ENCODE measurements at places on chromosomes 13 and 19. TPM values are rescaled to one million over a fixed set of nuclear protein-coding genes. Genes with fewer than 3 reads are reported as not detected.

The SACS gene
- total RNA-seq = 6.7 TPM

The KCNC3 gene
- 0.48 TPM for total RNA-seq

The IGFLR1 gene
- 2.4 TPM for total RNA-seq

The SMIM44 gene
- not detected for total RNA-seq

The MISP3 gene
- total RNA-seq = 3.4 TPM

The FBXO27 gene
- 41.9 TPM for total RNA-seq

The NOVA2 gene
- total RNA-seq = 0.40 TPM

The AMER2 gene
- not detected for total RNA-seq

The PLPPR3 gene
- total RNA-seq = not detected

The ZNF132 gene
- total RNA-seq = 1.0 TPM

The GJB2 gene
- 1,565 TPM for total RNA-seq

- no peak for ATAC-seq
These were observed 31.2 kb downstream of the RCBTB2 start for GRCh38 chr13:48501705-48502104.

- no peak for ATAC-seq
These were observed at the start of gene MYPOP for GRCh38 chr19:45901912-45902650. TSS of gene MYPOP (minus strand) at chr19:45902613. CDS start at chr19:45901773, 840 bp downstream.

DNA sequence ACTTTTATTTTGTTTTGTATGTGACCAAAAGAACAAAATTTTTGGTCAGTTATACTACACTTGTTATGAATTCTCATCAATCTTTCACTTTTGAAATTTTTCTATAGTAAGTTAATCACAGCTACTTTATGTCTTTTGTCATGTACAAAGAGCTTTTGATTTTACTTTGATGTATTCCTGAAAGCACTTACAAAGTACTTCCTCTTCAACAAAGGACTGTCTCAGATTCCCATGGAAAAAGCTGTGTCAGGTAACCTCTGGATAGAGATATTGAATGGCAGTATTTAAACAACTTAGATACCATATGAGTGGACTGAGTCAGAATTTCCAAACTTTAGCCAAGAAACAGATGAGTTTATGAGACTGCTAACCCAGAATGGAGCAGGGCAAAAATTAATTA lies 689.3 kb upstream of the ATXN8OS start:
- ATAC-seq = no peak

DNA sequence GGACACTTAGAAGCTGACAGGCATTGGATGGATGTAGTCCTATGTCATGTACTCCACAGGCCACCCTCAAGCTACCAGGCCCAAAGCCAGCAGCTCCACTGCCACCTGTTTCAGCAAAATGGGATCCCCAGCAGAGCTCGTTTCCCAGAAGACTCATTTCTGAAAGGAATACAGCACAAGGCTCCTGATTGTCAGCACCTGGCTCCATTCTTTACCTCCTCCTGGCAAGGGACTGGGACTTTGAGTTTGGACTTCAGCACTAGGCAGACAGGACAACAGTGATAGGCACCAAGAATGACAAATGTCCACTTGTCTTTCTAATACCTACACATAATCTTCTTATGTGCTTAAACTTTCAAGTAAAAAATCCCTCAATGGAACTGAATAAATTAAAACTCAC lies 150.4 kb upstream of the RXFP2 start:
- ATAC-seq = no peak

- no peak for ATAC-seq
These were observed 490.6 kb downstream of the COG6 start for GRCh38 chr13:40146063-40146462.

- no peak for ATAC-seq
These were observed 31.8 kb downstream of the GJA3 start for GRCh38 chr13:20129076-20129475.

DNA sequence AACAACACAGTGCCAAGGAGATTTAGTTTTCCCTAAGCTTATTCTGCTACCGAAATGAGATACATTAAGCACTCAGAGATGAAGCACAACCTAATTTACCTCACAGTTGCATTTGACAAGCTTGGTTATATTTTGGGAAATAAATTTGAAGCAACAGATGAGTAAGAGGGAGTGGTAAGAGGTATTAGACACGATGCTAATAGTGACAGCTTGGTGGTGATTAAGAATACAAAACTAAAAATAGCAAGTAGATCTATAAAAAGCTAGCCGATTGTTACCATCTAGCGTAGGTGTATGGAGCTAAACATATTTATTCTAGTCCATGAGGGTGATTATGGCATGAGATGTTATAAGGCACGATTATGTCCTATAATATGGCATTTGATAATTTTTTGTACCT lies 208.5 kb downstream of the PCCA start:
- ATAC-seq = no peak

GRCh38 chr13:88104576-88104975 lies 433.4 kb downstream of the SLITRK5 start:
- ATAC-seq = no peak

DNA sequence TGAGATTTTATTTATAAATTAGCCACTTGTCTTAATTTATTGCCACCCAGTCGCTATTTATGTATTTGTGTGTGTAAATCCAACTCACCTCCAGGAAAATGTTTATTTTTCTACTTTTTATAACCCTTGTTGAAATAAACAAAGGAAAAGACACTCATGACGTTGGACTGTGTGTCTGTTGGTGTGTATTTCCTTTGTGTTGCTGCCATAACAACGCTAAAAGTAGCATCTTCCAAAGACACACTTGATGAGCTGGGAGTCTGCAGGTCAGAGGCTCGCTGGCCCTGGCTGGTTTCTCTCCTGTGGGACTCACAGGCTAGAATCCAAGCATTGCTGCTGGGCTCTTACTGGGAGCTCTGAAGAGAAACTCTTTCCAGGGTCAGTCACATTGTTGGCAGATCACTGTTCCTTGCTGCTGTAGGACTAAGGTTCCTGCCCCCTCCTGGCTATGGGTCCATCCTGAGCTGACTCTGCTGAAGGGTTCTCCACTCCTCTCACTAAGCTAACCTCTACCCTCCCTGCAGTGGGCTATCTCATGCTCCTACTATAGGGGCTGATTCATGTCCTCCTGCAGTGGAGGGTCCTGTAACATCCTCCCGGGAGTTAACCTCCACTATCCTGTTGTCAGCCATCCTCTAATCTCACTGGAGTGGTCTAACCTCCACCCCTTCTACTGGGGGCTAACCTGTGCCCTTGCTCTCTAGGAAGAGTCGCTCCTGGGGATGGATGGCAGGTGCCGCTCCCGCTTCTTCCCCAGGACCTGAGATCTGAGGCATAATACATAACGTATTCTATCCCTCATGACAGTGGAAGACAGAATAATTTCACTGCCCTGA lies 2.1 kb downstream of the IFNL2 start:
- ATAC-seq = no peak

DNA sequence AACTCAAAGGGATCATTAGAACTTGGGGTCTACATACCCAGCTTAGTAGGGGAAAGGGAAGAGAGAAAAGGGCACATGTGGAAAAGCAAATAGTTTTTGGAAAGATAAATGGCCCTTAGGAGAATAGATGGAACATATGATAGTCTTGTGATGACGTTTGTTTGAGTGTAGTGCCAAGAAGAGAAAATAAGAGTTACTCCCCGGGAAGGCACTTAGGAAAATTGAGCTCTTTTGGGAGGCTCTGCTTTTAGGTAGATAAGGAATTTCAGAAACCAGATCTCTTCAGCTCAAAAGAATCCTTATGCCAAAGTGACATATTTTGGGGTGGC lies 44.8 kb upstream of the SERTM1 start:
- ATAC-seq = no peak

DNA sequence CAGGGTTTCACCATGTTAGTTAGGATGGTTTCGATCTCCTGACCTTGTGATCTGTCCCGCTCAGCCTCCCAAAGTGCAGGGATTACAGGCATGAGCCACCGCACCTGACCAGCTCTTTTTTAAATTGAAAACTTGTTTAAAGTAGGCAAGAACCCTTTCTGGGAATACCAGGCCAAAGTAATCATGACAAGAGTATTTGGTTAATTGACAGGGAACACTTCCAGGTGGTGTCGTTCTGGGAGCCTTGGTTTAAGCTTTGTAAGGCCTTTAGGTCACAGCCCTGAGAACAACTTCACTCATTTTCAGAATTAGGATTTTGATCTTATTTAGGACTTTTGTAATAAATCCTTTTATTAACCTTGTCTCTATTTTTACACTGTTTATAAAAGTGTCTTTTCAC lies 115.2 kb downstream of the LMO7 start:
- no peak for ATAC-seq

GRCh38 chr19:6066661-6067646 lies 43.3 kb downstream of the RFX2 start:
- no peak for ATAC-seq

- no peak for ATAC-seq
These were observed 420.5 kb downstream of the KLF5 start for GRCh38 chr13:73479351-73479750.

DNA sequence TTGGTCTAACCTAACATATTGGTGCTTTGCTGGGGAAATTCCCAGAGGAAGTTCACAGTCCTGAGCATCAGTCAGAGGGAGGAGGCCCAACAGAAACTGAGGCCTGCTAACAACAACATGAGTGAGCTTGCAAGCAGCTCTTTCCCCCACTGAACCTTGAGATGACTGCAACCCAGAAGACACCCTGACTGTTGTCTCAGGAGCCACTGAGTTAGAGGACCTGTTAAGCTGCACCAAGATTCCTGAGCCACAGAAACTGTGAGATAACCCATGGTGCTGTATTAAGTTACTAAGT lies 193.2 kb upstream of the UBL3 start:
- ATAC-seq = no peak

- ATAC-seq = no peak
These were observed 94.7 kb downstream of the ZDHHC20 start for GRCh38 chr13:21364357-21364756.

DNA sequence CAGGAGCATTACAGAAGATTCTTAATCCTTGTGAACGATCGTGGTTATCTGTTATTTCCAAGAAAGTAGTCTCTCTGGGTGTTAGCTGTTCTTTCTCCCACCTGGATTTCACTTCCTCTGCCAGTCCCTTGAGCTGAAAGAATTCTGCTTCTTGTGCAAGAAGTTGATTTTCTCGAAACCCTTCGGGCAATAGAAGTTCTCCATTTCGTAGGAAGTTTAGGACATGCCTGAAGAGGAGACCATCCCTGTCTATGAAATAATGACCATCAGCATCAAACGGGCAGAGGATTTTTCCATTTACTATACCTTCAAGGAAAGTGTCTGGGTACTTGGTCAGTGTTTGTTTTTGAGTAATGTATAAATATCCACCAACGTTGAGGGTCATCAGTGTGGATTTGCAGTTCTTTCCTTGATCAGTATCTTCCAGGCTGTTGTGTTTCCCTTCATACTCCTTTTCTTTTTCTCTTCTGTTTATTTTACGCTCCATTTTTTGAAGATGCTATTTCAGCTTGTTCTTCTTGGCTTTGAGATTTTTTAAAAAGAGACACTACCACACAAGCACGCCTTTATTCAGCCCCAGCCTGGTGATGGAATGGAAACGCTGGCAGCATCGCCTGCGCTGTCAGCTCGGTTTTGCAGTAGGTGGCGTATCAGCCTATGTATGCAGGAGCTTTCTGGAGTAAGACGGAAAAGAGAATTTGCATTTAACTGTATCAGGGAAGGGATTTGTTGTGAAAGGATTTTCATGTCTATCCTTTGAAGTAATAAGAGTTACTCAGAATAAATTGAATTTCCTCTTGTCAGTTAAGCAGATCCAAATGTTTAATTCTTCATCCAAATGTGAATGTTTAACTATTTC lies 6.5 kb downstream of the KCTD4 start:
- ATAC-seq = no peak

DNA sequence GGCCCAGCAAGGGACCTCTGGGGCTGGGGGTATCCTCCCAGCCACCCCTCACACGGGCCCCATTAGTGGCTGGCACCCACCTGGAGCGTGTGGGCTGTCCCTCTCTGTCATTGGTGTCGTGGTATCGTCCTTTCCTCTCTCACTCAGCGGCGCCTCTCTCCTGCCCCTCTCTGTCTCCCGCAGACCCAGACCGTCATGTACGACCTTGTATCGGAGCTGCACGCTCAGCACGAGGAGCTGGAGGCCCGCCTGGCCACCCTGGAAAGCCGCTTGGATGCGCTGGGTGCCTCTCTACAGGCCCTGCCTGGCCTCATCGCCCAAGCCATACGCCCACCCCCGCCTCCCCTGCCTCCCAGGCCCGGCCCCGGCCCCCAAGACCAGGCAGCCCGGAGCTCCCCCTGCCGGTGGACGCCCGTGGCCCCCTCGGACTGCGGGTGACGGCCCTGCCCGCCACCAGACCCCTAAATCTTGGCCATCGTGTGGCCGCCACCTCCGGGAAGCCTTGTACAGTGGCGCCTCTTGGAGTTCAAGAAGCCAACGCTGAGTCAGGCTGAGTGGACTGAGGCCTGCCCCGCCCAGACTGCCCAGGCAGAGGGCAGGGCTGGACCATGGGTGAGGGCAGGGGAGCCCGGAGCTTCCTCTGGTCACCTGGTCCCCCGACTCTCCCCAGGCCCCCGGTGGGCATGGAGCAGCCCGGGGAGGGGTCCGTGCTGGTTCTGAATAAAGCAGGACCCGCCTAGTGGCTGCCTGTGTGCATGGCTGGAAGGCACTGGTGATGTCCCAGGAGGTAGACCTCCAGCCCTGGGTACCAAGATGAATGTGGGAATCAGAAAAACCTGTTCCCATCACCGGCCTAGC lies 9.8 kb upstream of the ARRDC2 start:
- peak; percentile 42 for ATAC-seq

DNA sequence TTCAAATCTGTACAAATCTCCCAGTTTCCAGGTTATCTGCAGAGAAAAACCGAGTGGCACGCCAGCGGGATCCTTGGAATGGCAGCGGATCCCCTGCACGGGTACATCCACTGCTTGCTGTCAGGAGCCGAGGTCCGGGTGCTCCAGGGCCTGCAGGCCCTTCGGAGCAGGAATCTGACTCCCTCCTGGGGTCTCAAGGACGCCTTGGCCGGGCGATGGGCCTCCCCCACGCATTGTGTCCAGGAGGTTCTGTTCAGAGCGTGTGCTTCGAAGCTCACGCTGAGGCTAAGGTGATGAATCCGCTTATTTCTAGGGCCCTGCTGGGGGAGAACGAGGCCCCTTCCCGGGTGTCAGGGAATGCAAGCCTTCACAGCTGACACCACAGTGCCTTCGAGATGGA lies 148.9 kb downstream of the SOX1 start:
- ATAC-seq = no peak

- ATAC-seq = no peak
These were observed 330.5 kb upstream of the KLF12 start for GRCh38 chr13:74464670-74465069.

- no peak for ATAC-seq
These were observed 11.9 kb downstream of the CILP2 start for GRCh38 chr19:19549804-19550464.

GRCh38 chr19:28700176-28700575 lies 512.8 kb downstream of the UQCRFS1 start:
- no peak for ATAC-seq

- ATAC-seq = no peak
These were observed 51.1 kb downstream of the SIAH3 start for GRCh38 chr13:45800485-45800884.

DNA sequence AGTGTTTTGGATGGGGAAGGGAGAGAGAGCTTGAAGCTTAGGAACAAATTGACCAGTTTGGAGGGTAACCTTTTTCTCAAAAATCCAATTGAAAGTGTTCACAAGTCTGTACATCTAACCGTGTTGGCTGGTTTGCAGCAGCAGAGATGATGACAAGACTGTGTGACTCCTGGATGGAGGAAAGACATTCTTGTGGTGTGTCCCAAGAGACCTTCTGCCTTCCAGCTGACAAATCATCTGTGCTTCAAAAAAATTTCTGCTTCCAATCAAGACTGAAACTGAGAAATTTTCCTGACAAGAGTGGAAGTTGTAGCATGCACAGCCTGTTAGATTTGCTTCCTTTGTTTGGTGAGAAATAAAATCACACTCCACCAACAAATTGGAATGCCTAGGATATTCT lies 56.2 kb downstream of the LACC1 start:
- no peak for ATAC-seq

GRCh38 chr19:8578642-8579265 lies 1.5 kb upstream of the MYO1F start:
- ATAC-seq = peak; percentile 42

Data from esophagus mucosa (tissue), 1 donor.